Forelimb muscle (tissue), 1 donor: ENCODE measurements at places on chromosomes 3 and 15.
A peak's percentile ranks its signal among the peaks of the same experiment; 100 is the strongest.

- no peak for DNase-seq
These were observed 59.1 kb upstream of the TOP2B start for GRCh38 chr3:25723802-25724201.

GRCh38 chr3:28745916-28746617 lies 397.4 kb upstream of the AZI2 start:
- DNase-seq = peak; percentile 6

- no peak for DNase-seq
These were observed 36.0 kb downstream of the SLC25A26 start for GRCh38 chr3:66256806-66257205.

DNA sequence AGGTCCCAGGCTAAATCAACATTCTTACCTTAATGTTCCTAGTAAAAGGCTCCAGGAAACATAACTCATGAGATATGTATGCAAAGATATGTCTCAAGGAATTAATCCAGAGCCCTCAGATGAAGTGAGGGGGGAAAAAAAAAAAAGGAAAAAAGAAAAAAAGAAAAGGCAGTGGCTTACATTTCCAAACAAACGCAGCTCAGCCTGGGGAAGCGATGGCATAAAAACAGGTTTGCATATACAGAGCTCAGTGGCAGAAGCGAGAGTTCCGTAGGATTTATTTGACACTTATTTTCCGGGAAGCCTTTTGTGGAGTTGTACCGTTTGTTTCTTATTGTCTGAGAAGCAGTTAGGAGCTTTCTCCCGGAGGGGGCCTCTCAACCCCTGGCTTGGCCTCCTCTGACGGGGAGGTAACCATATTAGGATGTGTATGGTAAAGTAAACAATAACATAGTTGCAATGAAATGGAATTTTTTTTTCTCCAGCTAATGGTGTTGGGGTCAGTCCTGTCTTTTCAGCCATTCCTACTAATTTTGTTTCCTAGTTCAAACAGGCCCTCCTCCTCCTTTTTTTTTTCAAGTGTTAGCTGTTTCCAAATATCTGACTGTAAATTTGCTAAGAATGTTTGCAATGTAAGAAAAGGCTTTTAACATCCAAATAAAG lies 338.6 kb downstream of the FOXP1 start:
- DNase-seq = no peak

DNA sequence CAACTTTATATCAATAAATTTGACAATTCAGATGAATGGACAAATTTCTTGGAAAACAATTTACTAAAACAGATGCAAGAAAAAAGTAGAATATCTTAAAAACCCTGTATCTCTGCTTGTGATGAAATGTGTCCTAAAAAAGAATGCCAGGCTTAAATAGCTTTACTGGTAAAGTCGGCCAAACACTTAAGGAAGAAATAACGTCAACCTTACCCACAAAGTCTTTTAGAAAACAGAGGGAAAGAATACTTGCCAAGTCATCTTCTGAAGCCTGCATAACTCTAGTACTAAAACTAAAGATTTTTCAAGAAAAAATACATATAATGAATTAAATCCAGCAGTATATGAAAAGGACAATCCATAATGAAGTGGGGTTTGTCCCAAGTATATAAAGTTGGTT lies 111.1 kb downstream of the RASA2 start:
- DNase-seq = no peak

- no peak for DNase-seq
These were observed 164.4 kb downstream of the GHSR start for GRCh38 chr3:172283841-172284357.

DNA sequence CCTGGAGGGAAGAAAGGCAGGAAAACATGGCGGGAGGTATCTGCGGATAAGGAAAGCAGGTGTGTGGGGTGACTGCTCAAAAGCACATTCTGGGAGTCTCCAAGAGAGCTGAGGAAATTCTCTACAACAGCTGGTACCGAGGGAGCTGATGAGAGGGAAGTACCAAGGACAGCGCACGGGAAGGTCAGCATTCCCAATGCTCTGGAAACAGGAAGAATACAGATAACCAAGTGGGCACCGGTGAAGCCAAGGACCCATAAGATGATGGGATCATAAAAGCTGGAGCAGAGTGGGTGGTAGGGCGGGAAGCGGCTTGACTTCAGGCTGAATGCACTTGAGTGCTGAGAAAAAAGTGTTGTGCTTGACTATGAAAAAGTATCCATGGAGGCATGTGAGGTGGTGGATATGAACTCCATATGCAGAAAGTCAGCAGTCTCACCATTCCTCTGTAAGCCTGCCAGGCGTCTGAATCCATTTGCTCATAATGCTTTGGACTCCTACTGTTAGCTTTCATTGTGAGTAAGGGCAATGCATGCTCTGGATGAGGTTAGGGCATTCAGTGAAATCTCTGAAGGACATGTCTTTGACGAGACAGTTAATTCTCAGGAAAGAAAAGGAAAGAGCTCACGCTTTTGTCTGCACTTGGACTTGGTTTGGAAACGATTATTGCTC lies 215.5 kb downstream of the NR1D2 start:
- no peak for DNase-seq

DNA sequence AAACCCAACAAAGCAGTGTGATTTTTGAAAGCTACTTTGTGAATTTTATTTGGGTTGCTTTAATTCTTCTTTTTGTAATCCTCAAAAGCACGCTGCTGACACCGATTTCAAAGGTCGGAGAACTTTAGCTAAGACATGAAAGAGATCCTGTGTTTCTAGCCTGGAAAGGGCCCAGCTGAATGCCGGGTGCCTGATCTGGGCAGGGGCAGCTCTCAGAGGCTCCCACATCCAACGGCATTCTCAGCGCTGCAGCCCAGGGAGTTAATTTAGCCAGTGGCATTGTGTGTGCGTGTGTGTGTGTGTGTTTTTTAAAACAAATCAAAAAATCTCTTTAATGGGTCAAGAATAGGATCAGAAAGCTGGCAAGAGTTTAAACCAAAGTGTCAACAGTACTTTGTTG lies 6.6 kb downstream of the RBP1 start:
- DNase-seq = no peak

GRCh38 chr3:4756855-4757574 lies 222.2 kb upstream of the BHLHE40 start:
- DNase-seq = no peak

GRCh38 chr3:38011111-38011510 lies 18.3 kb downstream of the PLCD1 start:
- no peak for DNase-seq

- DNase-seq = no peak
These were observed 96.5 kb upstream of the RAD18 start for GRCh38 chr3:9059489-9060400.

- DNase-seq = no peak
These were observed 32.8 kb downstream of the LINGO1 start for GRCh38 chr15:77599899-77600298.

DNA sequence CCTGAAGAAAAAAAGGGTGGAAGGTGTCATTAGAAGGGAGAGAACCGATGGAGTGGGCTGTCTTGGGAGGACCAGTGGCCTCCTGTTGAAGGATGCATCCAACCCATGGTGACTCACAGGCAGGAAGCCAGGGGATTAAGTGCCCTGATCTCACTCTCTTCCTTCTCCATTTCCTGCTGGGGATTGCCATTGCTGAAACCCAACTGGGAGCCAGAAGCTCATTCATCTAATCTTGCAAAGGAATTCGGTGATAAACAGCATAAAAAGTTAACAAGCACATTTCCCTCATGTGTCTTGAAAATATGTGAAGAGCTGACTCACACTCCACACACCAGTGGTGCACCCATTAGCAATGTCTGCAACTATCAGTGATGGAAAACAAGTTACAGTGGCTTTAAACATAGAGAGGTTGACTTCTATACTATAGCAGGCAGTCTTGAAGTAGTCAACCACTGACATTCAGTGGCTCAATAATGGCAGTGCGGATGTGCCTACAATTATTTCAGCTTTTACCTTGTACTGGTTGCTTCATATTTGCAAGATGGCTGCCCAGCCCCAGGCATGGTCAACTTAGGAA lies 12.8 kb upstream of the CSRNP1 start:
- DNase-seq = no peak

- DNase-seq = no peak
These were observed 95.0 kb upstream of the LIMD1 start for GRCh38 chr3:45499529-45499928.

GRCh38 chr3:9384141-9384828 lies 13.1 kb upstream of the SETD5 start:
- DNase-seq = no peak

DNA sequence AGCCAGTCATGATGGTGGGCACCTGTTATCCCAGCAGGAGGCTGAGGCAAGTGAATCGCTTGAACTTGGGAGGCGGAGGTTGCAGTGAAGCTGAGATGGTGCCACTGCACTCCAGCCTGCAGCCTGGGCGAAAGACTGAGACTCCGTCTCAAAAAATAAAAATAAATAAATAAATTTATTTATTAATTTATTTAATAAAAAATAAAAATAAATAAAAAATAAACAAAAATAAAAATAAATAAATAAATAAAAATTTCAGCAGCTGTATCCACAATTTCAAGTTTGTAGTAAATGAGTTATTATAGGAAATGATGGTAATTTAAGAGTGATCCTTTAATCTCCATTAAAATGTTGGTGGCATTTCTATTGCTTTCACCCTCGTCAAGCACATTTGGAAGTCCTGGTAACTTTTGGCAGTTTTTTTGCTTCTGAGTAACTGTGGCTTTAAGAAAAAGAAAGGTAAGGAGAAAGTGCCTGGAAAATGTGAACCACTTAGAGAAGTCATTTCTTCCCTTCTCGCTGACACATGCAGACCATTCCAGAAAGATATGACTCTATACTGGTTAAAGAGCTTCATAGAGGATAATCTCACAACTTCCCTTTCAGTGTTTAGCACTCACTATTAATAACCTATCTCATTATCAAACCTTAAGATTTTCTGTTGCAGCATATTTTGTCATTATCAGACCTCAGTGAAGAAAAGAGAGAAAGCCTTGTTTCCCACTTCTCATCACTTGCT lies 296.6 kb downstream of the TIGIT start:
- DNase-seq = no peak

DNA sequence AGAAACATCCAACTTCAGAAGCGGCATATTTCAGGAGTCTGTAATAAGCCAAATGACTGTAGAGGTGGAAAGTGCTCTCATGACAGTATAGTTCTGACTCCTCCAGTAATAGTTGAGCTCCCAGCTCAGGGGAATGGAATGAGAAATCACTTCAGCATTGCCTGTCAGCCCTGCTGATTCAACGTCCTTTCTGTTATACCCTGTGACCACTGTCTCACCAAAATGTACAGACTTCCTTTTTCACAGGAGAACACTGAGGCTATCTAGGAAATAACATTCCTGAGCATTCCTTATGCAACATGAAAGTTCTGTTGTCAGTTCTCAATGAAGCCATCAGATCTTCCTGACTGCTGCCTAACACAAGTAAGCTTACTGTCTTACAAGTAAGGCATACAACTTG lies 284.5 kb upstream of the MME start:
- DNase-seq = no peak

GRCh38 chr15:74432271-74432967 lies 1.3 kb downstream of the SEMA7A start:
- no peak for DNase-seq

DNA sequence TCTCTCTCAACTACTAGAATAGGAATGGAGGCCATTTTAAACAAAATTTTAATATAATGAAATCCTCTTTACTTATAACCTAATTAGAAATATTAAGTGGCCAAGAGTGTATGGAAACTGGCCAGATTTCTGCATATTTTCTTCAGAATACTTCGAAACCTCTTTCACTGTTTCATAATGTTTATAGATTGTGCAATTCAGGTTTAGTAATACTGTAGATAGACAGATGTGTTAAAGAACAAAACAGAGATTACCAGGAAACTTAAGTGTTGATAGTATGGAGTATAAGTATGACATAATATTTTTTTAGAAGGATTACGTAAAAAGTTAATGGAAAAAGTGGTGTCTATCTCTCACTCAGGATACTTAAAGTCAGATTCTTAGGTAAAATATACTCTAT lies 4.7 kb downstream of the ABHD5 start:
- DNase-seq = no peak

DNA sequence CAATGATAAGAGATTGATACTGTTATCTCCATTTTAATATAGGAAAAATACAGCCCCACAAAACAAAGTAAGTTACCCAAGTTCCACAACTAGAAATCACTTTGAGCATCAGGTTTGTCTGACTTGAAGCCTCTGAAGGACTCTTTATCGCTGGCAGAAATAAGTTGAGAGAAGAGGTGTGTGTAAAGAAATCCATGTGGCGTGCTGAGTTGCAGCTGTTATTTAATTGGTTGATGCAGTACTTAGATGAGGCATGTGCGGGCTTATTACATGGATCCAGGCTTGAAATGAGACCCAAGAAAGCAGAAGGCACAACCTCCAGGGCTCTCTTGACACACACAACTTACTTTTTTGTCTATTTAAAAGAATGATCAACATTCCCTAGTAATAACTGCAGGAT lies 221.3 kb downstream of the PDZRN3 start:
- no peak for DNase-seq

- DNase-seq = no peak
These were observed 9.9 kb downstream of the RFT1 start for GRCh38 chr3:53120336-53120735.

DNA sequence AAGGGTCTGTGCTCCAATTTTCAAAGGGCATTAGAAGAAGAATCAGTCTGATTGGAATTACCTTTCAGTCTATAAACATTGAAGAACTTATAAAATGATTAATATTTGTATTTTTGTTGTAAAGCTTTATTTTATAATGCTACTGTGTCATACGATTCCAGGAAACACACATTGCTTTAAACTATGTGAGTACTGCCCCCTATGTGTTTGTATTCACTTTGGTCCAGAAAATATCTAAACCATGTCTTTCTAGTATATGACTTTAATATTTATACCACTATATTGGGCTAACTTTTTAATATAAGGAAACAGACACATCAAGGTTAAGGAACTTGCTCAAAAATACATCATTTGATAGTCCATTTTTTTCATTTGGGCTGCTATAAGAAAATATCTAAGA lies 3.2 kb upstream of the RIOX2 start:
- no peak for DNase-seq

DNA sequence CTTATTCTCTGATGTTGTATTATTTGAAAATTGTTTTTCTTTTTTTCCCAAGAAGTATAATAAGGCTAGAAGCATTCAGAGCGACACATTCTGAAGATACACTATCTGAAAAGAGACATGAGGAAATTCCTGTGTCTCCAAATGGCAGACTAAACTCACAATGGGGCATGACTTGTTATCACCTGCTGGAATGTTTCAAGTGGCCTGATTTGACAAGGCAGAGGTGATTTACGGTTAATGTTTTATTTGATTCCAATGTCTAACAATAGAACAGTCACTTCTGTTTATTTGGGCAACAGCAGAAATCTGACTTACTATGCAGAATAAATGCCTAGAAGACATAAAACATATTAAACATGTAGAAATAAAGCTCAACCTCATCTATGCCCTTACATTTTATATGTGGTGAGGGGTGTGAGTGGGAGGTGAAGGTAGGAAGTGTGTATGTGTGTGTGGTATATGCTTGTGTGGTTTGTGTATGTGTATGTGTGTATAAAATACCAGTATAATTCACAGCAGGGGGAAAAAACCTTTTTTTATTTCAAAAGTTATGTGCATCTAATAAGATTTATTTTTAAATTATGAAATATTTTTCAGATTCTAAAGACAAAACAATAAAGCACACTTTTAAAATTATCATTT lies 1051.7 kb downstream of the ROBO2 start:
- no peak for DNase-seq
